Iris pigment epithelial cell (primary cell): ENCODE measurements at places on chromosomes 5 and 9.

- no peak for DNase-seq
Observed at GRCh38 chr9:87605676-87606075, 108.0 kb downstream of the DAPK1 start.

- no peak for DNase-seq
Observed at GRCh38 chr9:122239722-122240121, 11.0 kb upstream of the LHX6 start.

GRCh38 chr5:612498-613424, 621 bp downstream of the CEP72 start:
- DNase-seq = peak; percentile 10

DNA sequence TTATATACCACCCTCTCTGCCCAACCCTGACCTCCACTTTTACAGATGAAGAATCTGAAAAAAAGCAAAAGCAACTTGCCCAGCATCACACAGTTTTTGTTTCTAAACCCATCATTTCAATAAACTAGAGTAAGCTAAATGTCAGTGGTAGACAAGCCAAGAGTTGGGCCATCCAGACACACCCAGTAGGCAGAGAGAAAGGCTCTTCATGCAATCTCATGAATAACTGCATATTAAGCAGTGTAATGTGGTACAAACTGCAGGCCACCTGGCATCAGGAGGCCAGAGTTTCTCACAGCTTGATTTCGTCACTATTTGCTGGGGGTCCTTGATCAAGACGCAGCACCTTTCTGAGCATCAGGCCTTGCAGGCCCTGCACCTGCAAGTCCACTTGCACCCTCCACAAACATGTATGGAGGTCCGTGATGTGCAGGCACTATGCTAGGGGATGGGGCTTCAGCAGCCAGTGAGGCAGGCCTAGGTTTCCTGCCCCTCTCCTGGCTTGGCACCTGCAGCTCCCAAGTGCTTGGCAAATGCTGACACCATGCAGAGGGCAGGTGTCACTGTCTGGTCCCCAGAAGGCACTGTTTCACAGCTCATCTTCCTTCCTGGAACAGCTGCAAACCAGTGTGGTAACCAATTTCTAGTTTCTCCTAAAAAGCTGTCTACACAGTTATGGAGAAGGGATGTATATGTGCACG, 29.8 kb downstream of the ADAM19 start:
- DNase-seq = no peak

- no peak for DNase-seq
Observed at GRCh38 chr9:14107977-14108376, 206.0 kb downstream of the NFIB start.

DNA sequence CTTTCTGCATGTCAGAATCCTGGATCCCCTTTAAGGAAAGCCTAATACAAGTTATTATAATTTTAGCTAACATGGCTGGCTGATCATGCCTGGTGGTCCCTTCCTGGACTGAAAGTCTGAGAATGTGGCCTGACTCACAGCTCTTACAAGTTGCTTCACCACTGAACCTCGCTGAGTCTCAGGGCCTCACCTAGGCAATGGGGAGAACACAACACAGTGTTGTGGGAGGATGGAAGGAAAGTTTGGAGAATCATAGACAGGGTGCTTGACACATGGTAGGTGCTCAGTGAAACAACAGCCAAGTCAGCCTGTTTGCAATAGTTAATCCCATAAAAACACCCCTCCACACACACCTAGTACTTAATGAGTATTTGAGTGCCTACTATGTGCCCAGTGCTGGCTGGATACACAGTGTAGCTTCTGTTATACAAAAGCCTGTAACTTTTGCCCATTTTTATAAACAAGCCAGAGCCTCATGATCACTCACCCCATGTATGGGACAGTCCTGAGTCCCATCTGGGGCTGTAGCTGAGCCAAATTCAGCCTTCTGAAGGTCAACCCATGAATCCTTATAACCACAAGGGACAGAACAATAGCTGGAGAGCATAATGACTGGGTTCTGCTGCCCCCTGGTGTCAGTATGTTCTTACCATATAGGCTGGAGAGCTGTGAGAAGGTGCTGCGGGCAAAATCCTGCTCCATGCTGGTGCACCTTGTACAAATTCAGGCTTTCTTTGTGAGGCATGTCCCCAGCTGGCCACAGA, 3.9 kb downstream of the ACSL6 start:
- peak; percentile 82 for DNase-seq

GRCh38 chr5:118295045-118295444, 693.3 kb downstream of the DTWD2 start:
- DNase-seq = no peak
